ENCODE measurements at places on chromosomes 5 and 9. TPM values are rescaled to one million over a fixed set of nuclear protein-coding genes. Genes with fewer than 3 reads are reported as not detected.

MRPL22 gene
- total RNA-seq, result 24.5 TPM

ENTREP1 gene
- 3.8 TPM for total RNA-seq

DMGDH gene
- 2.9 TPM for total RNA-seq

PIP5K1B gene
- 0.71 TPM for total RNA-seq

PTGDS gene
- 3.8 TPM for total RNA-seq

SPATA9 gene
- total RNA-seq, result not detected

FAM221B gene
- not detected for total RNA-seq

PROB1 gene
- total RNA-seq, result 3.6 TPM

All from kidney epithelial cell (primary cell).